ENCODE measurements at places on chromosomes 2 and 18. TPM values are rescaled to one million over a fixed set of nuclear protein-coding genes. Genes with fewer than 3 reads are reported as not detected.

Gene MATN3
- 208 TPM for polyA plus RNA-seq

Gene SERPINB4
- not detected for polyA plus RNA-seq

Gene ITPRIPL1
- polyA plus RNA-seq: 4.3 TPM

Gene ARHGAP28
- polyA plus RNA-seq: not detected

Gene IGFBP5
- 0.15 TPM for polyA plus RNA-seq

Gene SCN9A
- polyA plus RNA-seq: 24.3 TPM

Gene CDCA7
- polyA plus RNA-seq: 38.4 TPM

Gene TTN
- not detected for polyA plus RNA-seq

Gene CD226
- 0.13 TPM for polyA plus RNA-seq

Gene PRSS56
- not detected for polyA plus RNA-seq

Gene CLHC1
- polyA plus RNA-seq: 9.8 TPM

Gene SNRPD1
- 17.4 TPM for polyA plus RNA-seq

Gene OTOS
- polyA plus RNA-seq: not detected

Gene RFX8
- polyA plus RNA-seq: not detected
